ENCODE measurements at places on chromosomes 16 and 17.
A peak's percentile ranks its signal among the peaks of the same experiment; 100 is the strongest.

DNA sequence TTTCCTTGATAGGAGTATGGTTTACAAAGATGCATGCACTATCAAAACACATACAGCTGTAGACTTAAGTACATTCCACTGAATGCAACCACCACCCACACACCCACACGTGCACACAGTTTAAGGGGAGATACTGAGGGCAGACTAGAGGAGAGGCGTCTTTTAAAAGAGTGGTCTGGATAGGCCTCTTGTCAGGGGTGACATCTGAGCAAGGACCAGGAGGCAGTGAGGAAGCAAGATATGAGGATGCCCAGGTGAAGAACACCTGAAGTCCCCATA is 12.6 kb downstream of the MPHOSPH6 start:
- DNase-seq: no peak

DNA sequence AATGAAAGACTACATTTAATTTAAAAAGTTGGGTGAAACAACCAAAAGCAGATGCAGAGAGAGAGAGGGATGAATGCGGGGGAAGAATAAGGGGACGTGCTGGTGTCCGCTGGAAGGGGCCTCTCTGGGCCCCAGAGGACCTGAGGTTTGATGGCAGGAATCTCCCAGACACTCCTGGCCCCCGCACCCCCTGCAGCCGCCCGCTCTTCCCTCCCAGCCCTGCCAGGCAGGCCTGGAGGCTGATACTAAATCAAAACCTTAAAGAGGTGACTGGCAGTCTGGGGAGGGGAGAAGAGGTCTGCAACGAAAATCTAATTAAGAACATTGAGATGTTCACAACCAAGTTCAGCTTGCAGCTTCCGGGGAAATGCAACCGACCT is 2.4 kb downstream of the FOXL1 start:
- no peak for DNase-seq

GRCh38 chr17:75679706-75680211 is 12.6 kb downstream of the SAP30BP start:
- DNase-seq: no peak

- no peak for DNase-seq
These were observed 13.1 kb downstream of the ODAD4 start for GRCh38 chr17:41943492-41943891.

GRCh38 chr16:70756071-70756470 is 44.9 kb downstream of the VAC14 start:
- no peak for DNase-seq

GRCh38 chr16:53995378-53995777 is 291.2 kb downstream of the IRX3 start:
- no peak for DNase-seq

GRCh38 chr17:1089915-1090314 is 89.9 kb downstream of the ABR start:
- DNase-seq: no peak

DNA sequence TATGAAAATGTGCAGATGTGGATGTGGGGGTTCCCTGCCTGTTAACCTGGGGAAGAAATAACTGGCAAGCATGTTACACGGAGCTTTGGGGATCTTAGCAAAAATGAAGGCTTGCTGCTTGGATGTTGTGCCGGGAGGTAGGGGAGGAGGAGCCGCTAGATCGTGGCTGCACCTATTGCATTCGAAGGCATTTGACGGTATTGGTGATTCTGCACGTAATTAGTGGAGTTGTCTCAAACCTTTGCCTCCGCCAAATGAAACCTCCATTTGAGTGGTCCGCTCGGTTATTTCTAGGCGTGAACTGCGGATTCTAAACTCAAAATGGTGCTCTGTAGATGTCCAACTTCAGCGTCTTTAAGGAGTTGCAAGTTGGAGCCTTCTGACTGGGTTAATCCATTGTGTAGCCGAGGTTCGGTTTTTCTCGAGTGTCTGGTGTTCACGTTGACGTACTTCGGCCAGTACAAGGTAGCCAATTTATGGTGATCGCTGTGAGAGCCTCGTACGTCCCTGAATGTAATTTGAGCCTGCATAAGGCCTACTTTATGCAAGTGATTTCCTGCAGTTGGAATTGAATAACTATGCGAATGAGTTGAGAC is 1.5 kb downstream of the TNRC6C start:
- peak; percentile 60 for DNase-seq

GRCh38 chr16:11768849-11769248 is 26.2 kb upstream of the TXNDC11 start:
- no peak for DNase-seq

GRCh38 chr16:583815-584591 is 5.9 kb upstream of the RAB40C start:
- DNase-seq: no peak

DNA sequence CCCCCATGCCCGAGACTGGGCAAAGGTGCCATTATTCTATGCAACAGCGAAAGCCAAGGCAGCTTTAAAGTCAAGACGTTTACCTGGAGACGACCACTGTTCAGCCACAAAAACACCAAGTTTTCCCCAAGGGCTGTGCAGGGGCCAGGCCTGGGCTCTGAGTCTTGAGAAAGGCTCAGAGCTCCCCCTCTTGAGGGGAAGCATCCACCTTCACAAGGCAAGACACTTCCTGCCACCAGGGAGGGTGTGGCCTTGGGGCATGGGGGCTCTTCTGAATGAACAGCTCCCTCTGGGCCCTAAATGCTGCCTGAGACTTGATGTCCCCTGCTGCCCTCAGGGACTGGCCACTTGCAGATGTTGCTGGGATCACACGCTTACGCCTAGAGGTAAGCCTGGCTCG is 26.5 kb downstream of the PDIA2 start:
- DNase-seq: no peak

DNA sequence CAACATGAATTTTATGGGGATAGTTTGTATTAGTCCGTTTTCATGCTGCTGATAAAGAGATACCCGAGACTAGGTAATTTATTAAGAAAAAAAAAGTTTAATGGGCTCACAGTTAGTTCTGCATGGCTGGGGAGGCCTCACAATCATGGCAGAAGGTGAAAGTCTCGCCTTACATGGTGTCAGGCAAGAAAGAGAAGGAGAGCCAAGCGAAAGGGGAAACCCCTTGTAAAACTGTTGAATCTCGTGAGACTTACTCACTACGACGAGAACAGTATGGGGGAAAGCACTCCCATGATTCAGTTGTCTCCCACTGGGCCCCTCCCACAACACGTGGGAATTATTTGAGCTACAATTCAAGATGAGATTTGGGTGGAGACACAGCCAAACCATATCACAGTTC is 181.5 kb downstream of the PRKCA start:
- no peak for DNase-seq

- no peak for DNase-seq
These were observed 49.4 kb upstream of the GSE1 start for GRCh38 chr16:85563515-85564276.

Data from tongue (tissue), 3 donors.